ENCODE measurements at places on chromosomes 5 and 9.

- no peak for DNase-seq
These were observed 201.9 kb downstream of the ZNF608 start for GRCh38 chr5:124544366-124545055.

GRCh38 chr5:143560378-143560777 is 156.9 kb upstream of the NR3C1 start:
- no peak for DNase-seq

GRCh38 chr5:138315751-138316278 is 15.8 kb downstream of the CDC25C start:
- DNase-seq, result no peak

GRCh38 chr9:137876269-137876668 is 1.3 kb upstream of the CACNA1B start:
- no peak for DNase-seq

DNA sequence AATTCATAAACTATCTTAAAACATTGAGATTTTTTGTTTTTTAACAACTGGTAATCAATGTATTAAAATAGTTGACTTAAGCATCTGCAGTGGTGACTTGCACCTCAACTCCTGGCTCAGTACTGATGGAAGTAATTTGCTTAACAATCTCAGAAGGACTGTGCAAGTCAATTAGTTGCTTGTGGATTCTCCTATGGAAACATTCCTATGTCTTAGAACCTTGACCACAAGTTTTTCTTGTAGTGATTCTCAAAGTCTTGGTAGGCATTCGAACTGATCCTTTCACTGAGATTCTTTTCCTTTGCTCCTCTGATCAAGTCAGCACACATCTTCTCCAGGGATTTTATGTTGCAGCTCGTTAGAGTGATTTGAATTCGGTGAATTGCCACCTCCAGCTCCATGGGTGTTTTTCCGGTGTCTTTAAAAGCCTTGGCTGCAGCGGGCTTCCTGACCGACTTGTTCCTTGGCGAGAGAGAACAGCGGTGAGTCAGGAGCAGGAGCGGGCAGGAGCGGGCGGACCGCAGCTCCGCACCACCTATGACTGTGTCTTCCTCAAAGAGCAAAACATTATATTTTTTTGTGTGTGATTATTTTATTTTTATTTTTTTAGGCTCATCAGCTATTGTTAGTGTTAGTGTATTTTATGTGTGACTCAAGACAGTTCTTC is 21.1 kb downstream of the HMGXB3 start:
- no peak for DNase-seq

GRCh38 chr5:78650531-78650930 is 2.0 kb upstream of the LHFPL2 start:
- DNase-seq, result no peak

DNA sequence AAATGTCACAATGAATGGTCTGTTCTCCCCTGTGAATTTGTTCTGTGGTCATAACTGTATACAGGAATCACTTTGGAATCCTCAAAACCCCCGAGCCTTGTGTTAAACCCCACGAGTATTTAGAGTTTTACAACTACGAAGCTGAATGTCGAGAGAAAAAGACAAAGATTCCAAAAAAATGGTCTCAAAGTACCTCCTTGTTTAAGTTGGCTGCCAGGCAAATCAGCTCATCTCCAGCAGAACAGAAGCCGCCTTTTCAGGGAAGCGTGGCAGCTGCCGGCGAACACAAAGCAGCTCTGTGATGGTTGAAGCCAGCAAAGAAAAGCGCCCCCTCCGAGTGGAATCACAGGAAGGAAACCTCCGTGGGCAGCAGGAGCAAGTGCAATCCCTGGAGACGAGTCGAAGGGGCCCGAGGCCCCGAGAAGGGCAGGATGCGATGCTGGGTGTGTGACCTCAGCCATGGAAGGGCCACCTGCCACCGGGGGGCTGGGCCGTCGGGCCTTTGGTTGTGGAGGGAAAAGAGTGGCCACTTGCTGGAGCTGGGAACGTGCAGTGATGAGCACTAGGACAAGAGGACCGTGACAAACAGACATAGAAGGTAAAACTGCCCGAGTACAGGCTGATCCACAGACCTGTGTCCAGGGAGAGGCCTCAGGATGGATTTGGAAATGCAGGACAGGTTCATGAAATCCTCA is 706.4 kb downstream of the SEMA5A start:
- no peak for DNase-seq

DNA sequence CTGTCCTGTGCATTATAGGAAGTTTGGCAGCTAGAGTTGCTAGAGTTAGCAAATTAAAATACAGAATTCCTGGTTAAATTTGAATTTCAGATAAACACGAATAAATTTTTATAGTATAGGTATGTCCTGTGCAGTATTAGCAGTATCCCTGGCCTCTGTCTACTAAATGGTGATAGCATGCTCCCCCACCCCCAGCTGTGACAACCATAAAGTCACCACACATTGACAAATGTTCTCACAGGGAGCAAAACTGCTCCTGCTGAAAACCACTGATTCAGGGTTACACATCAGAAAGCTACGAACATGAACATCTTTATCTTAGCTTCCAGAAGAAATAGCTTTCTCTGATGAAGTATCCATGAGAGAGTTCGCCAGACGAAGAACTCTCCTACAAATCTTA is 91.8 kb upstream of the CCDC112 start:
- DNase-seq, result no peak

DNA sequence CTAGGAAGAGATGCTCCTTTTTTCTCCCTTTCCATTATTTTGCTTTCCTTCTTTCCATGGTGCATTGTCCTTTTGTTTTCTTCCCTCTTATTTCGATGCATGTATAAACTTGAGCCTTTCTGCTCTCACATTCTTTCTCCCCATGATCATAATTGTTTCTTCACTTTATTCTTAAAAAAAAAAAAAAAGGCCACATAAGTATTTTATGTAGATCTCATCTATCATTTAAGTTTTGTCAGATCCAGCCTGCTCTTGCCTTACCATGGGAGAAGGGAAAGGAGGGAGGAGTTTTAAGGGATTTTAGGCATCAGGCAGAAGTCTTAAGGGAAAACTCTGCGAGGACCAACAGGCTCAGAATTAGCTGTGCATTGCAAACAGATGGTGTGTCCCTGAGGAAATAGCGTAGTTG is 11.1 kb downstream of the TGFBR1 start:
- no peak for DNase-seq

GRCh38 chr5:142568996-142569335 is 116.9 kb downstream of the FGF1 start:
- DNase-seq, result no peak

DNA sequence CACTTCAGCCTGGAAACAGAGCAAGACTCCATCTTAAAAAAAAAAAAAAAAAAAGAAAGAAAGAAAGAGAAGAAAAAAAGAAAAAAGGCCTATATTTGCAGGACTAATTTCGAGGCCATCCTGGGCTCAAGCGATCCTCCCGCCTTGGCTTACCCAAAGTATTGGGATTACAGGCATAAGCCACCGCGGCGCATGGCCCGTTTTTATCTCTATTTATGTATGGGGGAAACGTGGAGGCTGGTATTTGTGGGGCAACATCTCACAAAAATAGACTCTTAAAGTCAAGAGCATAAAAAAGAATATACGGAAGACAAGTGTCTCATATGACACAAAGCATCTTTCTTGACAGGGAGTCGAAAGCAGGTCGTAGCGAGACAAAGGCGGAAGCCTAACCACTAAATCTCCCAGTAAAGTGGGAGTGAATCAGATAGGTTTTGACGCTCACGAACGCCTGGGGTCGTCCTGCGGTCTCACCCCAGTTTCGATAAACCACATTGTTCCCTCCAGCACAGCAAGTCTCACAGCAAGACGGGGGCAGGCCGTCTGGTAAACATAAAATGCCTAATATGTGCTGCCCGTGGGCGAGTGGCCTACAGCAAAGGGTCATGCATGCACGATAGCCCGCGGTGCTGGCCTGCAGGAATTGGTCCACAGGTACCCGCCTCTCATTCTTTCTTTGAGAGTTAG is 1.8 kb upstream of the TRIM41 start:
- DNase-seq, result peak; percentile 62

DNA sequence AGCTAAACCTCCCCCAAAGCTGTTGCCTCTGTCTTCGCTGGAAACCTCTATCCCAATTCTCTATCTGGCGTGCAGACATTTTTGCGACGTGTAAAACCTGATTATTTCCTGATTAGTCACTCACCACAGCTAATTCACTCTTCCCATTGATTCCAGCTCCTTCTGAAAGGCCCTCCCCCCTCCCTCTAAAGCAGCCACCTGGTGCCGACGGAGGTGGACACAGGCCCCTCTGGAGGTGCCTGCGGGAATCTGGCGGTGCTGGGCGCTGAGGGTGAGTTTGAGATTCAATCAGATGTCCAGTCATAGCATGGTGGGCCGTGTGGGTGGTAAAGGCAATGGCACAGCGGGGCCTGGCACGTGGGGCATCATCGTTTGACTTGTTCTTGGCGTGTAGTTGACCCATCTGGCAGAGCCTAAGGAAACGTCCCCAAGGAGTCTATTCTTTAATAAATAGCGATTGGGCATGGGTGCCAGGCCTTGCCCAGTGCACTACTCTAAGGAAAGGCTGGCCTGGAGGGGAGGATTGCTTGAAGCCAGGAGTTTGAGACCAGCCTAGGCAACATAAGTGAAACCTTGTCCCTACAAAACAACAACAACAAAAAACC is 271.1 kb upstream of the MVB12B start:
- no peak for DNase-seq

- DNase-seq, result no peak
These were observed 40.9 kb upstream of the BNIP1 start for GRCh38 chr5:173103411-173103810.

DNA sequence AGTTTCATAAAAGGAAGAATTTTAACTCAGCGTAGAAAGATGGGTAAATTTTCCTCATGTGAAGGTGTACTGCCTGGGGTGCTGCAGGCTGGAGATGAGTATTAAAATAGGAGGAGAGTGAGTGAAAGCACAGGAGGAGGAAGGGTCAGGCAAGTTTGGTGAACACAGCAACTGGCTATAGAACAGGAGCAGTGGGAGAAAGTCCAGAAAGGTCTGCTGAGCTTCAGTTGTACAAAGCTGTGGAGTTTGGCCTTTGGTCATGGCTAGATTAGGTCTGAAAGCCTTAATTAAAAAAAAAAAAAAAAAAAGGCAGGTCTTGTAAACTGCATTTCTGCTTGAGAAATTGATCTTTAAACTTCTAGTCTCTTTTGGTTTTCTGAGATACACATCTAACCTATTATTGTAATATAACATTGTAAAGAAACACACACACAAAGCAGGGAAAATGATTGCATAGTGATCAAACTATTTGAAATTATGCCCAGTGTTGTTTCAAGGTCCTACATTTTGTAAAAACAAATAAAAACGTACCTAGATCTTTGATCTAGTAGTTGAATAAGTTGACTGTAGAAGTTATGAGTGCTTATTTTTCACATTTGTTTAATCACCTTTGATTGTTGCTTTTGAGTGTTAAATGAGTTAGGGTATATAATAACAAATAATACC is 43.6 kb downstream of the MAP3K1 start:
- DNase-seq, result no peak

- no peak for DNase-seq
These were observed 83.5 kb upstream of the GNAQ start for GRCh38 chr9:78115073-78115472.

DNA sequence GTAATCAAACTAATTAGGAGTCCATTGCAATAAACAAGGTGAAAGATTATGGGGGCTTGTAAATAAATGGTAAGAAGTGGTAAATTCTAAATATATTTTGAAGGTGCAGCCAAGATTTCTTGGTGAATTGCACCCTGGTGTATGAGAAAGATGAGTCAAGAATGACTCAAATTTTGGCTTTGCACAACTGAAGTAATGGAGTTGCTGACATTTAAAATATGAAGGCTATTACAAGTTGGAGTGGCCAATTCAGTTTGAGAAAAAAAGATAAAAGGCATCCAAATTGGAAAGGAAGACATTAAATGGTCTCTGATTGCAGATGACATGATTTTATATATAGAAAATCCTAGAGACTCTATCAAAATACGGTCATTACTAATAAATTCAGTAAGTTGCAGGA is 2330.6 kb downstream of the MAT2B start:
- no peak for DNase-seq

DNA sequence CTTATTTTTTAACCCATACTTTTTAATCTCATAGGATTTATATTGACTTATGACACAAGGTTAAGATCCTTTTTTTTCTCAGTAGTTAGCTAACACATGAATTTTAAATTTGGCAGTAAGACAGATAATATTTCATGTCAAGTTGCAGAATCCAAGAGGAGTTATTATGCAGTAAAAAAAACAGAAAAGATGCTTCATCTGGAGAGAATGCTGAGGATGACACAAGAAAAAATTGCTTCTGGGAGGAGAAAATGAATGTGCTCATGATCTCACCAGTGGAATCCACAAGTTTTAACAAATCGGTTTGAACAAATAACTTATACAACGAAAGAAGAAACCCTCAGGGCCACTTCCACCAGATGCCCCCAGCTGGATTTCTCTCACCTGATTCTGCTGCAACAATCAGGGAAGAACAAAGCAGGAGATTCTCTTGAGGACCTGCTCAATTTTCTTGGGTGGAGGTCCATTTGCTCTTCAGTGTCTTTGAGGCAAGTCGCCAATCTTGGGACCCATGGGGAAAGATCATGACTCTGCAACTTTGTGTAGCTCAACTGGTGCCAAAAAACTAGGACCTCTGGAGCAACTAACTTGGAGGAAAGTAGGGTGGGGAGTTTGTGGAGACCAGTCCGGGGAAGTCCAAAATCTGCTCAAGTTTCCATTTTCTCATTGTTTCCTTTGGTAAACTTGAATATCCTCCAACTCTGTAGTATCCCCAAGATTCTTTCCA is 50.5 kb upstream of the TNFSF15 start:
- no peak for DNase-seq

- no peak for DNase-seq
These were observed 7.6 kb downstream of the BASP1 start for GRCh38 chr5:17224858-17225511.

GRCh38 chr5:168409591-168410458 is 76.4 kb upstream of the RARS1 start:
- no peak for DNase-seq

- no peak for DNase-seq
These were observed 30.5 kb downstream of the DDX31 start for GRCh38 chr9:132639322-132639721.

DNA sequence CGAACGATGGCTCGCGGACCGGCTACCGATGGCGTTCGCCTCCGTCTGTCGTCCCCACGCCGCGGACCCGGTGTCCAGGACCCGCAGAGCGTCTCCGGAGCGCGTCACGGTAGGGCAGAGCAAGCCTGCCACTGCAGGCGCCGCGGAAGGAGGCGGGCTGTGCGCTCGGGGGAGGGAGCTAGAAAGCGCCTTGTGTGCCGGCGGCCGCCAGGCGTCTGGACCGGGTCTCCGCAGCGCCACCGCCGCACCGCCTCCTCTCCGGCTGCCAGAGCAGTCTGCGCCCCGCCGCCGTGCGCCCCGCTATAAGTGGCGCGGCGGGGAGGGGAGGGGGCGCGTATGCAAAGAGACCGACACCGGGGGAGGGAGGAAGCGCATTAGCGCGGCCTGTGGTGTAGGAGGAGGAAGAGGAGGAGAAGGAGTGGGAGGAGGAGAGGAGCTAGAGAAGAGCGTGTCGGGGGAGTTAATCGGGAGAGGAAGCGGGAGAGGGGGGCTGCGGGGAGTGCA is at the start of gene ENC1:
TSS of gene ENC1 (minus strand) at position 279 of the 504 bp plus-strand sequence. CDS start 4,243 bp downstream, outside the sequence.
- DNase-seq, result peak; percentile 54

GRCh38 chr5:168878135-168878745 is 299.1 kb upstream of the PANK3 start:
- no peak for DNase-seq
